Skeletal muscle cell (primary cell): ENCODE measurements at places on chromosomes 3 and 15.

- DNase-seq, result no peak
These were observed 121.1 kb upstream of the NANOGP8 start for GRCh38 chr15:35206060-35206675.

- no peak for DNase-seq
These were observed 146.3 kb downstream of the TMCO5A start for GRCh38 chr15:38080651-38081275.

- no peak for DNase-seq
These were observed 66.5 kb downstream of the NME9 start for GRCh38 chr3:138263104-138263503.

- no peak for DNase-seq
These were observed 60.5 kb downstream of the RAB7A start for GRCh38 chr3:128786434-128787020.

DNA sequence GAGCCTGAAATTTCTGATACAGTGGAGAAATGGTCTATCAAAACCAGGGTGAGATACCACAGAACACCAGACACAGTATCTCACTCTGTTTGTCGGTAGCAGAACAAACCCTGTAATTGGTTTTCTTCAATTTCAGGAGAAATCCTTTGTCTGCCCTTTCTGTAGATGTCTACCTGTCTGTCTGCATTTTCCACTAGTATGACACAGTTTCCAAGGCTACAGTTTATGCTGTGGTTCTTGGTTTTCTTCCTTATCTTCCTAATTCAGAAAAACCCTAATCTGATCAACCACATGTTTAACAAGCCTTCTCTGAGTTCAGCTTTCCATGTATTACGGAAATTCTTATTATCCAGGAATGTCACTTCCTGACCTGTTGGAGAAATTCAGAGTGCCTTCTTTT, 70.8 kb downstream of the SCN11A start:
- DNase-seq, result no peak

DNA sequence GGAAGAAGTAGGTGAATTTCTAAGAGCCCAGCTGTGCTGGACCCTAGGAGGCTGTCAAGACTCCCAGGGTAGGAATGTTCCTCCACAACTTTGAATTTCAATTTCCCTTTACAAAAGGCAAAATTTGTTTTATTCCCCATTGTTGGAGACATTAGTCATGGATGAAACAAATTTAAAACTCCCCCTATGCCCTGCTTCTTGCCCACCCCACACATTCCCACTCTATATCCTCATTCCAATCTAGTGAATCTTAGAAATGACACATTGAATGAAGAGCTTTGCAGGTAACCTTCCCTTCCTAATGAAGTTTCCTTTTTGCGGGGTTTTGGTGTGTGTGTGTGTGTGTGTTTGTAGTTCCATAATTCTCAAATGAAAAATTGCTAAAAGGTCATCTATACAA, 72.6 kb downstream of the CCNL1 start:
- DNase-seq, result no peak

DNA sequence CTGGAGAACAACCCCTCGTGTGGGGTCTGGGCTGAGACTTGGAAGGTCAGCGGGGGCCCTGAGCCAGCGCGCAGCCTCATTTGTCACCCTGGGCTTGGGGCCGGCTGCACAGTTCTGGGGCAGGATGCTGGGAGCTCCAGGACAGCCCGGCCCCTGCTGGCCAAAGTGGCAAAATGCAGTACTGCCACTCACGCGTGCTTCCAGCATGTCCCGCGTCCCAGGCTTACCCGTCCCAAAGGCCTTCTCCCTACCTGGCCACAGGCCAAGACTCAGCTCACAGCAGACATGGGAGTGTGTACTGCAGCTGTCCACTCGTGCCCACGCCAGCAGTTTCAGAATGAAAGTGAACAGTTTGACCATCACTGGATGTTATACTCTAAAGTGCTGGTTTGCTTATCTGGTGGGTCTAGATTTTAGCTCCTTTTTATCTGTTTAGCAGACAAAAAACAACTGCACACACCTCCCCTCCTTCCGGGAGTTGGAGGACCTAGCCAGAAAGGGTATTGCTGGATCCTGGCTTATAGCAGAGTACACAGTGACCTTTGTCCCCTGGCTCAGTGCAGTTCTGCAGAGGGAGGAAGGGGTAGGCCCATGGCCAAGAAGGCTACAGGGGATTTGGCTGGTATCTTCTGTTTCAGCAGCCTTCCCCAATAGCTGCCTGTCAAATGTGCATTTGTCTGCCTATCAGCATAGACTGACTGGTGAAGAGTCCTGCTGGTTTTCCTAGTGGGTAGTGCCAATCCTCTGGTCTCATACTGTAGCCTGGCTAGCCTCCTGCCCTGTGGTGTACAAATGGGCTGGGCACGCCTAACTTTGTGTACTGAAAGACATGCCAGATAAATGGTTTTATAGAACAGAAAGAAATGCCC, 23.2 kb upstream of the IP6K2 start:
- peak; percentile 53 for DNase-seq

GRCh38 chr3:83426300-83426699, 1532.5 kb upstream of the CADM2 start:
- no peak for DNase-seq

DNA sequence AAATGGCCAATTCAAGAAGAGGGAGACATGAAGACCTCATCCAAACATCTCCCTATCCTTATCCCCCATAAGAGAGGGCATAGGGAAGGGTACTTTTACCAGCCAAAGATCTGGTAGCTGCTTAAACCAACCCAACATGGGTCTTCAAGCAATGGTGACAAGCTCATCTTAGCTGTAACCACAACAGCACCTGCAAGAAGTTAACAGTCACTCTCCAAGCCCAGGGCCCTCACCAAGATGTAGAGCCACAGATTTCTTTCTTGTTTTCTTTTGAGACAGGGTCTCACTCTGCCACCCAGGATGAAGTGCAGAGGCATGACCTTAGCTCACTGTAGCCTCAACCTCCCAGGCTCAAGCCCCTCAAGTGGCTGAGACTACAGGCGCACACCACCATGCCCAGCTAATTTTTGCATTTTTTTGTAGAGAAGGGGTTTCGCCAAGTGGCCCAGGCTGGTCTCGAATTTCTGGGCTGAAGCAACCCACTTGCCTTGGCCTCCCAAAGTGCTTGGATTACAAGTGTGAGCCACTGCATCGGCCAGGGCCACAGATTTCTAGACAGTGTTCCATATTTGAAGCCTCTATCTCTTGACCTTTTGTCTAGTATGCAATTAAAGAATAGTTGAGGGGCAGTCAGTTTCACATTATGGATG, 57.1 kb downstream of the DHX30 start:
- DNase-seq, result no peak

DNA sequence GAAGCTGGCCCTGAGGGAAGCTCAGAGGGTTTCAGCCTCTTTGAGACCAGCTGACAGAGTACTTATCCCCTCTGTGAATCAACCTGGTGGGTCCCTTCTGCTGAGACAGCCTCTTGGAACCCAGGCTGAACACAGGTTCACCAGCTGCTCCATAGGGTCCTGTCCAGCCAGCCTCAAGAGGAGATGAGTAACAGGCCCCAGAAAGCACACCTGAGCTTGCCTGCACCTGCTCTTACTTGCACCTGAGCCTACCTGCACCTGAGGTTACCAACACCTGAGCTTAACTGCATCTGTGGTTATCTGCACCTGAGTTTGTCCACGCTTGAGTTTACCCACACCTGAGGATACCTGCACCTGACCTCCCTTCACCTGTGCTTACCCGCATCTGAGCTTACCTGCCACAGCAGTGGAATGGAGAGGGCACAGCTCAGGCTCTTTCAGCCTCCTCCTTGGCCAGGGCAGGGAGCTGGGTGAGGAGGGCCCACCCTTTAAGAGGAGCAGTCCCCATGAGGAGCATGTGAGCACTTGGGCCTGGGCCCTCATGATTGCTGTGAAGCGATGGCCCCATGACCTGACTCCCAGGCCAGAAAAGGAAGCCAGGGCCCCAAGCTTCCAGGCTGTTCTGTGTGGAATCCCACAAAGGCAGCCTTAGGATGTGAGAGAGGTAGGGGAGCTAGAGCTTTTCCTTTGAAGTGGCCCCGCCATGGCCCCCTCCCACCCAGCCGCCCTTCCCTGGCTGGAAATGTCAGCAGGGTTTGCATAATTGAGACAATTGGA, at the start of gene TRPM1:
Gene TRPM1 (minus strand): TSS at position 464 of the 777 bp plus-strand sequence. CDS start 20,370 bp downstream, outside the sequence.
- DNase-seq, result no peak

DNA sequence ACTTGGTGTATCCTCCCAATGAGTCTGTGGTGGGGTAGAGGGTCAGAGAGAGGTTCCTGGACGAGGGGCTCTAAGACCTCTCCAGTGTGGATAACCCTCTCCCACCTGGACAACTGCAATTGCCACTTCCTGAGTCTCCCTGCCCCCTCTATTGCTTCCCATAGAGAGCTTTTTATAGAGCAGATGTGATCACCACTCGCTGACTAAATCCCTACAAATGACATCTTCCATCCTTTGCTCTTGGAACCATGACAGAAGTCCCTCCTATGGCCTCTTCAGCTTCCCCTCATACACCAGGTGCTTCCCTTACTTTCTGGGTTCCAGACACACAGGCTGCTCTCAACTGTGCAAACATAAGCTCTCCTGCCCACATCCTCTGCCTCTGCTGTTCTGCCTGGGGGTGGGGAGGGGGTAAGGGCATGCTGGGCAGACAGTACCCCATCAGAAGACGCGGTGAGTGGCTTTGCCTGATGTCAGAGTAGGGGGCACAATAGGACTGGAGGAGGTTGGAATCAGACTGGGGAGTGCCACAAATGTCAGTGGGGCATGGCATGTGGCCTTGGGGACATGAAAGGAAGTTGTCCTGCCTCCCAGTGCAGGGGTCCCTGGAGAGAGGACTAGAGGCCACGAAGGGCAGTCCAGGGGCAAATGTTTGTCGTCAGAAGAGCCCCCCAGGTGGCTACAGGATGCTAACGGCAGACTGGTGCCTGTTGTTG, 15.2 kb downstream of the ITIH3 start:
- no peak for DNase-seq

DNA sequence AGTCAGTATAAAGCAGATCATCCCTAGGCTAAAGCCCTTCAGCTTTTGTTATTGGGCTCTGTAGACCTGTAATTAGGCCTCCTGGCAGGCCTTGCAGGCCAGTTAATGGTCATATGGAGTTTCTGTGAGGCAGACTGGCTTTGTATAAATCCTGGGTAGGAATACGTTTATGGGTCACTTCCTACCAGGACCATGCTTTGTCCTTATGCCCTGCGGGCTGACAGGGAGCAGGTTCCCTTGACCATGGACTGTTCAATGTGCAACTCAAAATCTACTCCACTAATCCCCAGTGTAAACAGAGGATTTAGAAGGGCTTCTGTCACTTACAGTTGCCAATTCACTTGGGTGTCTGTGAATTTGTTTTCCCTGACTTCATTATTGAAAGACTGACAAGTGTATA, 202.7 kb upstream of the MLF1 start:
- no peak for DNase-seq

DNA sequence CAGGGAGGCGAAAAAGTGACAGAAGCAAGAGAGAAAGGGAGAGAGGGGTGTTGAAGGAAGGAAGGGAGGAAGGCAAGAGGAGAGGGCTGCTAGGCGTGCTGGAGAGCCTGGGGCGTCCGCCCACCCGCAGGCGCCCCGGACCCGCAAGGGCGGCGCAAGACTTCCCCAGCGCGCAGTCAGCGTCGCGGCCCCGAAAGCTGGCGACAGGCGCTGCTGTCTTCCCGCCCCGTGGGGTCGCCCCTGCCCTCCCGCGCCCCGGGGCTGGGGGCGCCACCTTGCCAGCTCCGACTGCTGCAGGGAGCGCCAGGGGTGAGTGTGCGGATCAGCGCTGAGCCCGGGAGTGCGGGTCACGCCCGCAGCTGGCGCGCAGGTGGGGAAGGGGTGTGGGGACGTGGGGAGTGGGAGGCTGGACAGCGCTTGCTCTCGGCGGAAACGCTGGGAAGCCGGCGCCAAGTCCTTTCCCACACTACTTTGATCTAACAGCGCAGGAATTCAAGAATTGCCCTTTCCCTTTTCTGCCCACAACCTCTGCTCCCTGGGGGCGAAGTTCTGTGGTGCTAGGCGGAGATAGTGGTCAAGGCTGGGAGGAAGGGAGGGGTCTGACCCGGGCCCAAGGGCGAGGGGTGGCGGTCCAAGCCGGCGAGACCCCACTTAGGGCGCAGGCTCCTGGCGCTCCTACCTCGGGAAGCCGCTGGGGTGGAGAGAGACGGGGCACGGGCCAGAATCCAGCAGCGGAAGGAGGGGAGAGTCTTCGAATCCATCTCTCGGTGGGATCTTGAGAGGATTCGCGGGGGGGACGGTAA, 266.1 kb downstream of the CGGBP1 start:
- DNase-seq, result no peak

GRCh38 chr3:138450181-138450580, 15.8 kb downstream of the ESYT3 start:
- DNase-seq, result no peak

DNA sequence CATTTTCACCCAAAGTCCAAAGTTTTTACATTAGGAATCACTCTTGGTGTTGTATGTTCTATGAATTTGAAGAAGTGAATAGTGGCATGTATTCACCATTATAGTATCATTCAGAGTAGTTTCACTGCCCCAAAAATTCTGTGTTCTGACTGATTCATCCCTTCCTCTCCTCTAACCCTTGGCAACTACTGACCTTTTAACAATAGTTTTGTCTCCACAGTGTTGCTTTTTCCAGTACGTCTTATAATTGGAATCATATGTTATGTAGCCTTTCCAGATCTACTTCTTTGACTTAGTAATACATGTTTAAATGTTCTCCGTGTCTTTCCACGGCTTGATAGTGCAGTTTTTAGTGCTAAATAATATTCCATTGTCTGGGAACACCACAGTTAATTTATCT, 379.0 kb upstream of the SGO1 start:
- no peak for DNase-seq

GRCh38 chr3:41338276-41338675, 139.0 kb downstream of the CTNNB1 start:
- no peak for DNase-seq

DNA sequence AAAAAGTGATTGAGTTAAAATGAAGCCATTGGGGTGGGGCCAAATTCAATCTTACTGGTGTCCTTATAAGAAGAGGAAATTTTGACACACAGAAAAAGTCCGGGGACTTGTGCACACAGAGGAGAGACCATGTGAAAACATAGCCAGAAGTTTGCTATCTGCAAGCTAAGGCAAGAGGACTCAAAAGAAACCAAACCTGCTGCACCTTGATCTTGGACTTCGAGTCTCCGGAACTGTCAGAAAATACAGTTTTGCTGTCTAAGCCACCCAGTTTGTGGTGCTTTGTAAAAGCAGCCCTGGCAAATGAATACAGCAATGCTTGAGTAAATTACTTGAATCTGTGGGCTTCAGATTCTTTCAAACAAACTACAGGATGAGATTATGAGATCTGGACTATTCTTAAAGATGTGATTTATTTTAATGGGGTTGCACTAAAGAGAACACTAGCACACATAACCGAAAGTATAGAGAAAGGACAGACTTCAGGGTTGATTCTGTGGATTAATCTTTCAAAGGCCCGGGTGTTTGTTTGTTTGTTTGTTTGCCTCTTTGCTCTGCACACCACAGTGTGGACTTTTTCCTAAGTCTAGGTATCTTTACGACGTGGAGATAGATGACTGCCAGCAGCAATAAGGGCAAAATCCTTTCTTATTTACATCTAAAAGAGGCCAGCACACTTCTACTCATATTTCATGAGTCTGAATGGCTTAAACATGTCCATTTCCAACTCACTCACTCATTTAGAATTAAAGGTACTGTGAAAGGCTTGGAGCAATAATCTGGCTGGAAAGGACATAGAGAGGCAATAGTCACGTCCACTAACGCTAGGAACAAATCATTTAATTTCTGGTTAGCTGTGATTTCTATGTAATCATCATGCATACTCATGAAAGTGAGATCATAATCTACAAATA, 53.9 kb upstream of the SSR3 start:
- DNase-seq, result no peak
